ENCODE measurements at places on chromosomes 1 and 21. TPM values are rescaled to one million over a fixed set of nuclear protein-coding genes. Genes with fewer than 3 reads are reported as not detected.

DNA sequence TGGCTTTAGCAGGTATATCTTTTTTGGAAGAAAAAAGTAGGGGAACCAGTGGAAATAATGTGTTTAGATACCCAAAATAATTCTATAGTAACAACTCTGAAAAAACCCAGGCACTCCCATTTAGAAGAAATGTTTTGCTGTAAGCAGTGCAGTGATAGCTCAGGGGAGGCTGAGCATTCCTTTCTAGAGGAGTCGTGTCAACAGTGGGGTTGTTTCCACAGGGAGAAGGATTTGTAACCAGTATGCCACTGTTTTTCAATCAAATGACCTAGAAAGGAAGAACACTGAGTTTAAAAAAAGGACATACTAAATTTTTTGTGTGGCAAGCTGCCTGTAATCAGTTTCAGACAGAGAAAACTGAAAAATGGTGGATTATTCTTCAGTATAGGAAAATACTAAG lies 2.4 kb downstream of the PGD start:
- no peak for DNase-seq

DNA sequence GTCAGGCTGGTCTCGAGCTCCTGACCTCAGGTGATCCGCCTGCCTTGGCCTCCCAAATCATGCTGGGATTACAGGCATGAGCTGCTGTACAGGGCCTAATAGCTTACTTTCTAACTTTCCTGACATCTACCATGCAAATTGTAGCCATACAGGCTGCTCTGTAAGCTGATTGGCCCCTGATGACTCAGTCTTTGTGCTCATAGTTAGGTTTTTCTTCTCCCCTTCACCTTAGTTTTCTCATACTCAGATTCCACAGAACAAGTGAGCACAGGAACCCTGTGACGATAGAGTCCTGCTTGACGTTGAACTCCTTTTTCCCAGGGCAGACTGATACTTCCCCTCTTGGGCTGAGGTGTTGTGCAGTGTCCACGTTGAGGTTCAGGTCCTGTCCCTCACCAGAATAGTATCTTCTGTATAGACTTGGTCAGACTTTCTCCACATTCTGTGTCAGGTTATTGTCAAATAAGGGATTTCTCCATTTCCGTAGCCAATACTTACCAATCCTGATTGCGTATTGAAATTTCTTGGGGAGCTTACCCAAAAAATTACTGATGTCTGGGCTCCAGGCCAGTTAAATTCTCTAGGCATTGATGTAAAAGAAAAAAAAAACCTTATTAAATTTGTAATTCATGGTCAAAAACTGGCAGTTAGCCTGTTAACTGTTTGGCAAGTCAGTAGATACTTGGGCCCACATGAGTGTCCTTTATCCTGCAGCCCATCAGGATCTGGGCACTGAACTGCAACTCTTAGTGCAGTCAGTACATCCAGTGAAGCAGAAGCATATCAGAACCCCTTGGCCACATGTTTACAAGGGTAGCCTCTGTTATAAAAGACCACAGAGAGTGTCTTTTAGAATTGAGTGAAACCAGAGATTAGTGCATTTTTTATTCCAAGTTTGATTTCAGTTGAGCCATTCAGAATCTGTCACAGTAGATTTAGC lies 118.2 kb downstream of the DYRK1A start:
- no peak for DNase-seq

DNA sequence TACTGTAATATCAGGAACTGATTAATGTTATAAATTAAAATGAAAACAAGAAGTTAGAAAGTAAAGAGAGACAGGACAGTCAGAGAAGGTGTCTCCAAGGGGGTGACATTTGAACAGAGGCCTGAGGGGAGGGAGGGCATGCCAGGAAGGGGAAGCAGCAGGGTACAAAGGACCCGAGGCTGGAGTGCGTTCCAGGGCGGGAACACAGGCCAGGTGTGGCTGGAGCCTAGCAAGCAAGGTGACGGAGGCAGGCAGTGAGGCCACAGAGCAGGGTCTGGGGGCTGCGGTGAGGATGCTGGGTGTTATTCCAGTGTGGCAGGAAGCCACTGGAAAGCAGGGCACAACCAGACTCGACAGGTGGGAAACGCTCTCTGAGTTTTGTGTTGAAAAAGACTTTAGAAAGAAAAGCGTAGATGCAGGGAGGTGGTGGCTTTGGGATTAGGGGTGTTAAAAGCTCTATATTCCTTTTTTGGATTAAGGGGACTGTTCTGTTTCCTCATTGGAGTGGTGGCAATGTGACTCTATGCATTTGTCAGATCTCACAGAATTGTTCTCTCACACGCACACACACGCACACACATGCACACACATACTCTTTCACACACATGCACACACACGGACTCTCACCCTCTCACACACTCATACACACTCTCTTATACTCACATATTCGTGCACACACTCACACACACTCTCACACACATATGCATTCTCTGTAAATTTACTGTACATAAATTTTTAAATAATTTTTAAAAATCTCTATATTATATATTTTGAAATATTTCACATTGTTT lies 124.5 kb downstream of the GLIS1 start:
- DNase-seq: no peak

COL24A1 gene
- 1.8 TPM for total RNA-seq

DNA sequence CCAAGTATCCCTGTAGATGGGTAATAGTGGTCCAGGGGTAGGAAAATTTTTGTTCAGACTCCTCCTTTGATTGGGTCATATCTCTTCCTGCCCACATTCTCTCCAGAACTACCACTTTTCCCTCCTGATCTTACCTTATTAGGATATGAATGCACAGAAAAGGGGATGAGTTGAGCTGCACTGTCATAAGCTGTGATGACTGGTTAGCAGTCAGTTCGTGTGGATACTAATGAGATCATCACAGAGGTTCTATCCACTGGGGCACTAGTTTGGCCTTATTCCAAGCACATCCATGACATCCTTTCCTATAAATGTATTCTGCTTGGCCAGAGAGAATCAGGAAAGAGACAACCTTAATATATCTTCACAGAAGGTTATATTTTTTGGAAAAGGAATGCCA lies 22.1 kb upstream of the TBX15 start:
- no peak for DNase-seq

DNA sequence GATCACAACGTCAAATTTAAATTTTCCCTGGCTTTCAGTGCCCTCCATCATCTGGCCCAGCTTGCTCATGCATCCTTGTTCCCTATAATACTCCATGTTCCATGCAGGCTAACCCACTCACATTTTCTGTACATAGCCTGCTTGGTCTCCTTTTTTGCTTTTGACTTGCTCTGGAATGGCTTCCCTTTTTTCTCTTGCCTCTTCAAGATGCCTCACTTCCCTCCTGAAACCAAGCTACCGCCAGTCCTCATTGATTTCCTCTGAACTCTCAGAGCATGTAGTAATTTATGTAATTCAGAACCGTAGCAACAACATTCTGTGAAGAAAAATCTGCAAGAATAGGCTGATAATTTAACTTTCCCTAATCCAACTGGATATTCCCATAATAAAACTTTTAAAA lies 10.3 kb downstream of the CAP1 start:
- no peak for DNase-seq

GRCh38 chr1:243507001-243507671 lies 251.3 kb downstream of the SDCCAG8 start:
- peak; percentile 47 for DNase-seq

ENSA gene
- 120 TPM for total RNA-seq

BARHL2 gene
- total RNA-seq: 0.10 TPM

GJC2 gene
- 10.4 TPM for total RNA-seq

DNA sequence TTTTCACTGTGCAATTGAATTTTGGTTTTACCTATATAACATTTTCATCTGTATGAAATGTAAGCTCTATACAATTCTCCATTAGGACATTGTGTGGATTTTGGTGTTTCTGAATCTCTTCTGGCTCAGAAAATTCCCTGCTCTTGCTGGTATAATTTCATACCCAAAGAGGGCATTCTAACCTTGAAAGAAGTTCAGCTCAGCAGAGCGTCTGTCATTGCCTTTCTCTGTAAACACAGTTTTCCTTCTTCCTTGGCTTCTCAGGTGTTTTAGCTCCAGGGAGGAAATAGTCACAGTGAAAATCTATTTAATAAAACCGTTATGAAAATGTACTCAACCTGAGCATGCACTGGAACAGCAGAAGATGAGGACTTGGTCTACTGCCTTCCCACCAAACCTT lies 16.0 kb downstream of the DISC1 start:
- peak; percentile 85 for DNase-seq

GRCh38 chr1:234649432-234650081 lies 39.6 kb upstream of the IRF2BP2 start:
- DNase-seq: no peak

GRCh38 chr1:246214708-246215509 lies 292.2 kb downstream of the SMYD3 start:
- DNase-seq: no peak
